Osteocyte (in vitro differentiated cells): ENCODE measurements at places on chromosomes 6 and 20. TPM values are rescaled to one million over a fixed set of nuclear protein-coding genes. Genes with fewer than 3 reads are reported as not detected.

DNA sequence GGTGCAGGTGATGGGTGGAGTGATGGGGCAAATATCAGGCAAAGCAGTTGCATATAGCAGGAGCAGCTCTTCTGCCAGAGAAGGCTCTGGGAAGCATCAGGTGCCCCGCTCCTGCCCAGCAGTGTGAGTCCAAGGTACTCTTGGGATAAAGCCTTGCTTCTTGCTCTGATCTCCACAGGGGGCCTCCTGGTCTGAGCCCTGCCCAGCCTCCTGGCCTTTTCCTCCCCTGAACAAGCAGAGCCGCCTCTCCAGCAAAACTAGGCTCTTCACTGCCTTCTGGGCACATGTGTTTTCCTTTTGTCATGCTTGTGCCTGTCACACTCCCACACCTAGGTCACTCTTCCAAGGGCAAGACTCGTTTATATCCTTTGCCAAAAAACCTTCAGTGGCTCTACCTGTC is 34.3 kb downstream of the SIRPA start:
- no peaks in the 10 kb centered on the region for H3K27me3 ChIP-seq
- no peak overlapping the region for H3K27ac ChIP-seq
- H3K4me3 ChIP-seq = no peak overlapping the region
- DNase-seq = no peak
- no peaks in the 10 kb centered on the region for H3K4me1 ChIP-seq
- no peaks in the 10 kb centered on the region for H3K36me3 ChIP-seq

DNA sequence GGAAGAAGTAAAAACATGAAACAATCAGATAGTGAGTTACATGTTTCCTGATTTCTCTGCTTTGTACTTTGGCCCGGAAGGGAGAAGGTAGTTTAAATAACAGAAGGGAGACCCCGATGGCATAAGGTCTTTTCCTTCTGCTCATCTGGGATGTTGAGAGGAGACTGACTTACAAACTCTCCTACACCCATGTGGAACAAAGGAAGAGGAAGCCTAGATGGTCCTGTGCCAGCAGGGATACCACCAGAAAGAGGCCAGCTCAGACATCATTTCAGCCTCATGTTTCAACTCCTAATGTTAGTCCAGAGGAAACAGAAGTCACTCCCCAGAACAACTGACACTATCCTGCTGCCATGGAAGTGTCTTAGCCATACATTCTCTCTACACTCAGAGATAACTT is 250.7 kb upstream of the NOX3 start:
- no peak overlapping the region for H3K4me3 ChIP-seq
- no peak for DNase-seq
- H3K27me3 ChIP-seq = peaks cover 10% of the 10 kb centered on the region

DNA sequence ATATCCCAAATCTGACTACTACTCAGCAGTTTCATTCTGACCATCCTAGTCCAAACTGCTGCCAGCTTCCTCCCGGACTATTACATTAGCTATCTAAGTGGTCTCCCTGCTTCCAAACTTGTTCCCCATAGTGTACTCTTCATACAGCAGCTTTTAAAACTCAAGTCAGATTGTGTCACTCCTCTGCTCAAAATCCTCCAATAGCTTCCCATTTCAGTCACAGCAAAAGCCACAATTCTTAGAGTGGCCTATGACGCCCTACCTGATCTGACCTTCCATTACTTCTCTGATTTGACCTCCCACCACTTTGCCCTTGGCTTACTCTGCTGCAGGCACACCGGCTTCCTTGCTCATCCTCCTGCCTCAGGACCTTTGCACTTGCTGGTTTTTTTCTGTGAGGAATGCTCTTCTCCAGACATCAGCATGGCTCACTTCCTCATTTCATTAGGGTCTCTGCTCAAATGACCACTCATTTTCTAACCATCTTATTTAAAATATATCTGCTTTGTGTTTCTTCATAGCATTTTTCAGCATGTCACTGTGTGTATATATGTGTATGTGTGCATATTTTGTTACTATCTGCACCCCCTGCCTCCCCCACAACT is 111.1 kb upstream of the DTNBP1 start:
- no peak overlapping the region for H3K4me3 ChIP-seq
- H3K36me3 ChIP-seq = no peaks in the 10 kb centered on the region
- H3K4me1 ChIP-seq = peaks cover 14% of the 10 kb centered on the region
- no peak for DNase-seq
- peaks cover 22% of the 10 kb centered on the region for H3K27me3 ChIP-seq
- no peak overlapping the region for H3K27ac ChIP-seq

- H3K27me3 ChIP-seq = no peaks in the 10 kb centered on the region
- H3K4me1 ChIP-seq = no peaks in the 10 kb centered on the region
- no peak overlapping the region for H3K4me3 ChIP-seq
- DNase-seq = no peak
- no peak overlapping the region for H3K27ac ChIP-seq
Observed at GRCh38 chr6:122726649-122727048, 52.9 kb upstream of the FABP7 start.

DNA sequence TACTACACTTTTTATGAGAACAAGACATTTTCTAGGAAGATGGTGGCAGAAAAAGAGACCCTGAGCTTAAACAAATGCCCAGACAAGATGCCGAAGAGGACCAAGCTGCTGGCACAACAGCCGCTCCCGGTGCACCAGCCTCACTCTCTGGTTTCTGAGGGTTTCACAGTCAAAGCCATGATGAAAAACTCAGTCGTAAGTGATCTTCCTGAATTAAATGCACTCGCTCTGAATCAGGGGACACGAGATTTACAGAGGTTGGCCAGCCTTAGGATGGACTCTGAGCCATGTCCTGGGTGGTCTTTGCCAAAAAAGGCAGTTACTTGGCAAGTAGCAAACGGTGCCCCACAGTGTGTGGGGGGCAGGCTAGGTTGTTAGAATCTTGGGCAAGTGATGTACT is 423 bp downstream of the PACRG start:
- peaks cover 14% of the 10 kb centered on the region for H3K4me1 ChIP-seq
- H3K4me3 ChIP-seq = peak overlapping the region; percentile 82
- no peak for DNase-seq
- peak overlapping the region; percentile 97 for H3K27ac ChIP-seq
- no peaks in the 10 kb centered on the region for H3K36me3 ChIP-seq

DNA sequence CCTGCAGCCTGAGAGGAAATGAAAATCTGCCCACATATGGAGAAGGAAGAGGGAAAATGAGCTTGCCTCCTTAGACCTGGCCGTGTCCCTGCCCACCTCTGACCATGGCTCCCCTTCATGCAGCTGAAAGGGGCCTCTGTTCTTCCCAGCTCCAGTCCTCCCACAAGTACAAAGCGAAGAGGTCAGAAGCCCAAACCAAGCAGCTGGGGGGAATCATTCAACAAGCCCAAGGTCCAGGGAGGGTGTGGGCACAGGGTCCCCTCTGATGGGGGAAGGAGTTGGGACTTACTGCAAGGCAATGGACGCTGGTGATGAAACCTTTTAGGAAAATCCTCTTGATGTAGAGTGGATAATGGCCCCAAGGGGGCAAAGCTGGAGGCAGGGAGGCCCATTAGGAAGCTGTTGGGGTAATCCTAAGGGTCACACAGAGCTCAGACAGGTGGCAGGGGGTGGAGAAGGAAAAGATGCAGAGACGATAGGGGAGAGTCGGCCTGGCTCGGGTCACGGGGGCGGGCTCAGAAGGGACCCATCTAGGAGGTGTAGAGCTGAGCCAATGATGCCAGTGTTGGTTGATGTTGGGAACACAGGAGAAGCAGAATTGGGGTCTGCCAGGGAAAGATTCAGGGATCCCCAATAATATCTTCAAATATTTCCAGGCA is 16.1 kb upstream of the GRM4 start:
- no peaks in the 10 kb centered on the region for H3K36me3 ChIP-seq
- DNase-seq = no peak
- H3K4me3 ChIP-seq = no peak overlapping the region
- no peaks in the 10 kb centered on the region for H3K4me1 ChIP-seq
- H3K27ac ChIP-seq = no peak overlapping the region
- H3K27me3 ChIP-seq = peaks cover 33% of the 10 kb centered on the region

- no peak for DNase-seq
- peaks cover 67% of the 10 kb centered on the region for H3K36me3 ChIP-seq
- H3K27me3 ChIP-seq = no peaks in the 10 kb centered on the region
Observed at GRCh38 chr20:25676164-25676809, 20.4 kb downstream of the ZNF337 start.

DNA sequence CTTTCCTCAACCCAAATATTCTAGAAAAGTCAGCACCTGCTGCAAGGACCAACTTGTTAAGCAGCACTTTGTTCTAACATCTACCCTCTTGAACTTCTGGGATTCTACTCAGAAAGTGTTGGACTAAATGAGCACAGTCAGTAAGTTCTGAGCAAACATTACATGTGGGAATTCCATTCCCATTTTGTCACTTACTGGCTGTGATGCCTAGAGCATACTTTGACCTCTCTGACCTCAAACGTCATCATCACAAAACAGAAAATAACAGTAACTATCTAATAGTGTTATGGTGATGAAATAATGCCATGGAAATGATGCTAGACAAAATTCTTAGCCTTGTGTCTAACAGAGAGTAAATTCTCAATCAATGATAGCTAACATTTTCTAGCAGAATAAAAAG is 829.4 kb downstream of the EPHA7 start:
- H3K36me3 ChIP-seq = no peaks in the 10 kb centered on the region
- no peak for DNase-seq
- H3K4me3 ChIP-seq = no peak overlapping the region
- H3K4me1 ChIP-seq = peaks cover 1% of the 10 kb centered on the region
- H3K27me3 ChIP-seq = no peaks in the 10 kb centered on the region

DNA sequence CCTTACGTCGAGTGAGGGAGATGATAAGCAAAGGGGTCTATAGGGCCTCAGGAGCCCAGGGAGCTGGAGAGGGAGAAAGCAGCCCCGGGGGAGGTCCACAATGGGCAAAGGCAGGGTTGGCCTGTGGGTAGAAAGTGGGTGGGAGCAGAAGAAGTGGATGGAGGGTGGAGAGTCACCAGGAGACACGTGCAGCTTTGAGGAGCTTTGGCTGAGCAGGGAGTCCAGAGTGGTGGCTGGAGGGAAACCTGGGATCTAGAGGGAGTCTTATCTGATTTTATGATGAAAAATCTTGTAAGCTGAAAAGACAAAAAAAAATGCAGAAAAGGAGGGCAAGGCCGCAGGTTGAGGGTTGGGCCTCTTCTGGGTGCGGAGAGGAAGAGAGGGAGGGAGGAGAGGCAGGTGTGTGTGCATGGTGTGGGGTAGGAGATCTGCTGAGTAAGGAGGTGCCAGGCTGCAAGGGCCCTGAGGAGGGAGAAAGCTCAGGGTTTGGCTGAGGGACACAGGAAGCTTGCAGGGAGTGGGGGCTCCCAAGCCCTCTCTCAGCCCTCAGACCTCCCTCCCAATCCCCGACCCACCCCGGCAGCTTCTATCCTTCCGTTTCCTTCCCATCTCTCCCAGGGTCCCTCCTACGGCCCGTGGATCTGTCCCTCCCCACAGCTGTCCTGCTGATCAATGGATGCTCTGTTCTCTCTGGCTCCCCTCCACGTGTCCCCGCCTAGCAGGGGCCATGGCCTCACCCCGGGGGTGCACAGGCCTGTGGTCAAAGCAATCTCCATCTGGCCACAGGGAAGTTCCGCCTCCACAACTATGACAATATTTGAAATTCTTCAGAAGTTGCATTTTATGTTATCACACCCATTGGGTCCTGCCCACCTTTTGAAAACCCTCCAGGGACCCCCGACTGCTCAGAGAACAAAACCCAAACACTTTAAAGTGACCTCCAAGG is 17.1 kb upstream of the BPI start:
- H3K27me3 ChIP-seq = no peaks in the 10 kb centered on the region
- peaks cover 54% of the 10 kb centered on the region for H3K4me1 ChIP-seq
- peak overlapping the region; percentile 33 for H3K4me3 ChIP-seq
- no peak for DNase-seq
- H3K36me3 ChIP-seq = peaks cover 7% of the 10 kb centered on the region

DNA sequence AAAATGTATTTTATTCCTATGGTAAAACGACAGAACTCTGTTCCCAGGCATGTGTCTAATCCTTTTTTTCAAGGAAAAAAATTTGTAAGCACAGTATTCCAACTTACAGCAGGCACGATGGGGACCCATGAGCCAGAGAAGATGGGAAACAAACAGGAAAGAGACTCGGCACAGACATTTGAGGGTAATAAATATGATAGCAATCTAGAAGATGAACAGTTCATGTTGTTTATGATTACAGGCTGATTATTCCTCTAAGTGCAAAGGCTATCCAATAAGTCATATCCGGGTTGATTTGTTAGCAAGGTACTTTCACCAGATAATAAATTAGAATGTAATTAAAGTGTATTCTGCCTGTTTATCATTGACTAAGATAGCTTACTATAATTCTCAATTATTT is 43.2 kb downstream of the PDSS2 start:
- no peak for DNase-seq
- no peaks in the 10 kb centered on the region for H3K4me1 ChIP-seq
- no peak overlapping the region for H3K27ac ChIP-seq

DNA sequence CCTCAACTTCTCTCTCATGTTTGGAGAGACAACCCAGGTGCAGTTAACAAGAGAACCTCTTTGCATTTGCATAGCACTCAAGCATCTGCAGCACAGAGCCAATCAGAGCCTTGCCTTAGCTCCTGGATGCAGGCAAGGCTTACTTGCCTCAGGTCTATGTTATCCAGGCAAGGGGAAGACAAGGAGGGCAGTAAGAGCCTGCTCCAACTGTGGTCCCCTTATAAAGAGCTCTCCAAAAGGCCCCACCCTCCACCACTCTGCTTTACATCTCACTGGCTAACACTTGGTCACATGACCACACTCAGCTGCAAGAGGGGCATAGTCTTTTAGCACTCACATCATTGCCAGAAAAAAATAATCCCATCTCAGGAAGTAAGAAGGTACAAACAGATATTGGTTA is 540.0 kb downstream of the PTPRT start:
- H3K36me3 ChIP-seq = no peaks in the 10 kb centered on the region
- H3K4me1 ChIP-seq = no peaks in the 10 kb centered on the region

GRCh38 chr6:52643158-52643557 is 27.8 kb upstream of the TMEM14A start:
- peaks cover 14% of the 10 kb centered on the region for H3K4me1 ChIP-seq
- H3K36me3 ChIP-seq = no peaks in the 10 kb centered on the region
- no peaks in the 10 kb centered on the region for H3K27me3 ChIP-seq

- no peak overlapping the region for H3K4me3 ChIP-seq
- DNase-seq = no peak
- H3K27ac ChIP-seq = no peak overlapping the region
Observed at GRCh38 chr6:157838718-157839430, 15.8 kb downstream of the SNX9 start.

GRCh38 chr6:52908526-52908925 is 972 bp downstream of the GSTA3 start:
- no peak overlapping the region for H3K4me3 ChIP-seq
- H3K27me3 ChIP-seq = no peaks in the 10 kb centered on the region
- H3K36me3 ChIP-seq = no peaks in the 10 kb centered on the region
- H3K27ac ChIP-seq = no peak overlapping the region
- DNase-seq = no peak
- no peaks in the 10 kb centered on the region for H3K4me1 ChIP-seq

FOXS1 gene
- total RNA-seq = 11.8 and 13.6 TPM in 2 replicates

HLA-DQA2 gene
- not detected in 2 replicates for total RNA-seq

OTOR gene
- not detected in 2 replicates for total RNA-seq

SLC17A1 gene
- not detected in 2 replicates for total RNA-seq
